ENCODE measurements at places on chromosomes 6 and 20.
A peak's percentile ranks its signal among the peaks of the same experiment; 100 is the strongest.

GRCh38 chr6:123769431-123769830, 34.2 kb upstream of the NKAIN2 start:
- DNase-seq, result peak; percentile 17

- no peak for DNase-seq
Measured at GRCh38 chr20:41248368-41249024, 69.0 kb downstream of the ZHX3 start.

DNA sequence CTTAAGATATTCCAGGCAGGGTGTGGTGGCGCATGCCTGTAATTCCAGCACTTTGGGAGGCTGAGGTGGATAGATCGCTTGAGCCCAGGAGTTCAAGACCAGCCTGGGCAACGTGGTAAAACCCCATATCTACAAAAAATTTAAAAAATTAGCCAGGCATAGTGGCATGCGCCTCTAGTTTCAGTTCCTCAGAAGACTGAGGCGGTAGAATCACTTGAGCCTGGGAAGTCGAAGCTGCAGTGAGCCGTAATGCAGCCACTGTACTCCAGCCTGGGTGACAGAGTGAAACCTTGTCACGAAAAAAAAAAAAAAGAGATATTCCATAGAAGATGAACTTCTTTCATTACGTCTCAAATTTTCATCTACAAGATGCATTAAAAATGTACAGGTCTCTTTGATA, 46.7 kb upstream of the ISM1 start:
- DNase-seq, result no peak

GRCh38 chr6:156599978-156600590, 177.1 kb upstream of the ARID1B start:
- no peak for DNase-seq

DNA sequence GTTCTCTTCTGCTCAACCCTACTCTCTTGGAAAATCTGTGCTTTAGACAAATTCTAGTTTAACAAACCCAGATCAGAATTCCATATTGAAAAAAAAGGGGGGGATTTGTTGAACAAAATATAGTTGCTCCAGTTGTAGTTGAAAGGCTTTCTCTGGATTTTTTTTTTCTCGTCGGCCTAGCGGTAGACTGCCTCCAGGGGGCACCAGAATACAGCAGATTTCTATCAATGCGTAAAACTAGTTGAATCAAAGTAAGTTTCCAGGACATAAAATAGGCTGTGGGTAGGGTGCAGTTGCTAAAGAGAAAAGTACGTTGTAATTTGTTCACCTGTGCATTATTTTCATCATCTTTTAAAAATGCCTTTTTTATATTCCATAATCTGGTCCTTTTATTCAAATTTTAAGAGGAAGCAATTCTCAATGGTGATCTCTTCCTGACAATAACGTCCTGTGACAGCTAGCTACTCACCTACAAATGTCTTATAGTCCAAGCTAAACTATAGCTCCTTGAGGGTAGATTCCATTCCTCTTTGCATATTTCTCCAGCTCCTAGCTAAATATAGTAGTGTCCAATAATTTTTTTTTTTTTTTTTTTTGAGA, 105.4 kb downstream of the PERP start:
- no peak for DNase-seq

- no peak for DNase-seq
Measured at GRCh38 chr6:70709826-70710225, 42.1 kb downstream of the SMAP1 start.

DNA sequence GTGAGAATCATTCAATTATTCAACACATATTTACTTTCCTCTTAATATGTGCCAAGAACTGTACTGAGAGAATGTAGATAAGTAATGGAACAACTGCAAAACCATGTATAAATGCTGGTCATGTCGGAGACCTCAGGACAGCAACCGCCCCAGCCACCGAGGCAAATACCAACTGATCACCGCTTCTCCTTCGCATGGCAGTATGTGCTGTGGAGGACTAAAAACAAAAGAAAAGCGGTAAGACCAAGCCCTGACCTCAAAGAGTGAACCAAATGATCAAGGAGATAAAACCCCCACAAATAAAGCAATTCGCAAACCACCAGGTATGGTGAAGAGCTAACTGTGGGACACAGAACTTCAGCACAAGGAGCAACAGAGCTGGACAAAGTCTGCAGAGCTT, 104.3 kb downstream of the TRERF1 start:
- no peak for DNase-seq

GRCh38 chr6:134425513-134425912, 107.6 kb upstream of the SGK1 start:
- DNase-seq, result no peak

- DNase-seq, result no peak
Measured at GRCh38 chr6:11194356-11195218, 37.9 kb downstream of the NEDD9 start.

DNA sequence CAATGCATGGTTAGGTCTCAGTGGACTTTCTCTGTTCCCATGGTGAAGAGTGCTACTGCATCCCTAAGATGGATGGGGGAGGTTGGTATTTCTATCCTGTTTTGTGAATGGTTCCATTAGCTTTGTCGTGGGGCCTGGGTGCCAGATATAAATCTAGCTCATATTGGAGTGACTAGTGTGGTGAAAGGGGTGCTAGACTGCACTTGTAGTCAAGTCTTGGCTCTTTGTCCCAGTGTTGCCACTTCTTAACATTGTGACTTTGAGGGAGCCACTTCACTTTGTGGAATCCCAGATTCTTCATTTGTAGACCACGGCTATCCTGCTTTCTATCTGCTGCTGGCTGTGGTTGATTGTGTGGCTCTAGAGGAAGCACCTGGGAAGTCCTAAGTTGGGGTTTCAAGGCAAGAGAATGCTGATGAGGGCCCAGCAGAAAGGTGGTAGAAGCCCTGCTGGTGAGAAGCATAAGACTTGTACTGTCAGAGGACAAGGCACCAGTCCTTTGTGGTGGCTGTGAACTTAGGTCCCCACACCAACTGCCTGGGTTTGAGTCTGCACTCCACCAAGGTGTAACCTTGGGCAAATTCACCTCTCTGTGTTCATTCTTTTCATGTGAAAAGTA, 44.1 kb downstream of the VAPB start:
- no peak for DNase-seq

DNA sequence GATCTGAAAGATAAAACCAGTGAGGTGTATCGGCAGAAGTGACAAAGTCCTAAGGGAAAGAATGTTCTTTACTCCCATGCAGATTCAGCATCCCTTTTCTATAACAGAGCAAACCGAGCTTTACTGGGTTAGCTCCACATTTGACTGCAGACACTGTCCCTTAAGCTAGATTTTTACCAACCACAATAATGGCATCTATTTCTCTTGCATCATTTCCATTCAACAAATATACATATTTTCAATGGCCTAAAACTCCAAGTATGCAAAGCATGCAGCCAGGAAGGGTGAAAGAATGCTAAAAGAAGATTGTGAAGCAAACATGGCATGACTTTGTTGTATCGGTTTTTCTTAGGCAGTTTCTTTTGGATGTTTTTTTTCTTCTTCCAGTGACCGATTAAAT, 255.4 kb downstream of the OGFRL1 start:
- DNase-seq, result no peak

DNA sequence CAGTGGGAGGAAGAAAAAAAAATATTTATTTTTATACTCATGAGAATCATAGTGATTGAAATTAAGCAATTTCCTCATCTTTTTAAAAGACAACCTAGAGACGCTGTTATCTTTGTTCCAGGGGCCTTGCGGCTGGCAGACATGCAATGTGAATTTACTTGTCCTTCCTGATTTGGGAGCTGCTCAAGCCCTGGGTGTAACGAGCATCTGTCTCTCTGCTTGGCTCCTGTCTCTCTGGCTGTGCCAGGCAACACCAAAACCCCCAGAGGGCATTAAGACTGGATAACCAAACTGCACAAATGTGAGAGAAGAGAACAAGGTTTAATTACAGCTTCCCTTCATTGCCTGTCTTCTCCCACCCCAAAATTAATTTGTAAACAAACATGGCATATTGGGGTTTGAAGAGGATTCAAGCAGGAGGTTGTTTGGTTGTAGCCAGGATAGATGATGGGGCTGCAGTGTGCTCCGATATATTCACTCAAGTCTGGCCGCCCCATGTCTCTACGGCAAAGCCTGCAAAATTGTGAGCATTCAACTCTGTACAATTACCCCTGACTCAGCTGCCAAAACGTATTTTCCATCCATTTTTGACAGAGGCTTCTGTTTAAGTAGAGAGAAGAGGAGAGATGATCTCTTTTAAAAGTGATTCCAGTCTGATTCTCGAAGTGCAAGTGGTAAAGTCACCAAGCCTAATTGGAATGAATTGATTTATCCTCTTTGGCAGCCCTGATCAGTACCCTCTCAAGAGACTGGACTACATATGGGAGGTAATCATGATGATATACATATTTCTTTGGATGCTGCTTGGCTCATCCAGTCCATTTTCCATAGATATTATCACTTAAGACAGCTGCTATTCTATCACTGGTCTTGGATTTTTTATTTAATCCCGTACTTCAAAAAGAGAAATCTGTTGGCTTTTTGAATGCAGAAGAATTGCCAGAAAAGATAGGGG, 170.2 kb downstream of the SLC24A3 start:
- DNase-seq, result no peak

DNA sequence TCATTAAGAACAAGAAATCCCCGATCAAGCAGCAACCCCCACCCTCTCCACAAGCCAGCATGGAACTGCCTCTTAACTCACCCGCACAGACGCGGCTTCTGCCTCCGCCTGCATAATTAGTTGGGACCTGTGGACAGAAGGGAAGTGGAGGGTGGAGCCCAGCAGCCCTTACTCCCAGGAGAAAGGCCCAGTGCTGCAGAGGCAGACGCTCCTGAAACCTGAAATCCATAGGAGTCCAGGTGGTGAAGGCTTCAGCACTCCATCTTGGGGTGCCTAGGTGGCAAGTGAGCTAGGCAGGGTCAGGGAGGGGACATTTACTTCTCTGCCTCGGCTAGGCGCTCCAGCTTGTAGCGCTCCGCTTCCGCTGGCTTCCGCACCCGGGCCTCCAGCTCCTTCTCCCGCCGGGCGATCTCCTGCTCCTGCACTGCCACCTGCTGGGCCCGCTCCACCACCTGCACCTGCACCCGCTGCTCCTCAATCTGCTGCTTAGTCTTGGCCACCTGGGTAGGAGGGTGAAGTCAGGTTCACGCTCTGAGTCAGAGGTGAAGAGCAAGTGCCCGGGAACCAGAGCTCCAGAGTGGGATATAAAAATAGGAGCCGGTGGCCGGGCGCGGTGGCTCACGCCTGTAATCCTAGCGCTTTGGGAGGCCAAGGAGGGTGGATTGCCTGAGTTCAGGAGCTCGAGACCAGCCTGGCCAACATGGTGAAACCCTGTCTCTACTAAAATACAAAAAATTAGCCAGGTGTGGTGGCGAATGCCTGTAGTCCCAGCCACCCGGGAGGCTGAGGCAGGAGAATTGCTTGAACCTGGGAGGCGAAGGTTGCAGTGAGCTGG, 10.7 kb downstream of the TUBB start:
- no peak for DNase-seq

GRCh38 chr6:11404081-11404480, 133.5 kb upstream of the TMEM170B start:
- DNase-seq, result no peak

- DNase-seq, result no peak
Measured at GRCh38 chr6:169981568-169981967, 230.1 kb downstream of the ERMARD start.

- no peak for DNase-seq
Measured at GRCh38 chr20:39857835-39858234, 831.2 kb downstream of the MAFB start.

- no peak for DNase-seq
Measured at GRCh38 chr6:87628881-87629280, 38.9 kb downstream of the ORC3 start.

DNA sequence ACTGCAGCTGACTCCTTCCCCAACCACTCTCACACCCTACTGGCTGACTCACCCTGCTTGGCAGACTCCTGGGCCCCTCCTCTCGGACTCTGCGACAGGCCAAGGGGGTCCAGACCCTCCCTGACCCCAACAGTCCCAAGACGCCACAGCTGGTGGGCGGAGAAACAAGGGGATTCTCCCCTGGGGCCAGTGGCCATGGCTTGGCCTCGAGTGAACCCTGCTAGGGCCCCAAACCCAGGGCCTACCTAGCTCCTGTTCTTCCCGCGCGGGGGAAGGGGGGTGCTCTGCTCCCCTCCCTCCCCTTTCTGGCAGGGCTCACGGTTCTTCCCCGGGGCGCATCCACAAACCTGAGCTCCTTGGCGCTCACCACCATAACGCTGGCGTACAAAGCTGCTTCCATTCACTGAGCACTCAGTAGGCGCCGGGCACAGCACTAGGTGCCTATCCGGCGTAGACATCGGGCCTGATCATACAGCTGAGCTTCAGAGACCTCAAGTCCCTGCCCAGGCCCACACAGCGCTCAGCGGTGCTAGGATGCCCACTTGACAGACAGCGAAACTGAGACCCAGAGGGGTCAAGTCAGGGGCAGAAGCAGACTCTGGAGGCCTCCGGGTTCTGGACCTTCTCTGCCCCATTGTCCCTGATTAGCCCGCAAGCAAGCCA, 597 bp downstream of the ADA start:
- no peak for DNase-seq

- no peak for DNase-seq
Measured at GRCh38 chr6:124669713-124670480, 292.3 kb upstream of the RNF217 start.

DNA sequence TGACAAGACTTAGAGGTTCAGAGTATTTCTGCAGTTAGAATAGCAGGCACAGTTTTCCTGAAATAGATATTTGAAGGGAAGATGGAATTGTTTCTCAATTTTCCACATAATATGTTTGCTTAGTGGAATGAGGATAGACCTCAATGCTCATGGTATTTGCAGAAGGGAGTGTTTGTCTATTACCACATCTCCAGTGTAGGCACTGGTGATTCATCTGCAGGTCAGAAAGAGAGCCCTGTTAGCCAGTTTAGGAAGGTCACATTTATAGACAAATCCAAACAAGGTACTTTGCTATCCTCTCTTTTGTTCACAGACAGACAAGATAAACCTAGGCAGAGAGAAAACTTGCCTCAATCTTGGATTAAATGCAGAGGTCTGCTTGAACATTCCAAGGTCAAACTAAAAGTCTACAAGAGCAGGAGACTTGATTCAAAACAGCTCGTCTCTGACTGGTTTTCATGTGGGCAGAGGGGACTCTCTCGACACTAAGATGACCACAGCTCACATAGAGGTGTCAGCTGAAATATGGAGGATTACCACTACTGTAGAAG, 22.8 kb downstream of the ISM1 start:
- DNase-seq, result no peak
